ENCODE measurements at places on chromosomes 2 and 18.

DNA sequence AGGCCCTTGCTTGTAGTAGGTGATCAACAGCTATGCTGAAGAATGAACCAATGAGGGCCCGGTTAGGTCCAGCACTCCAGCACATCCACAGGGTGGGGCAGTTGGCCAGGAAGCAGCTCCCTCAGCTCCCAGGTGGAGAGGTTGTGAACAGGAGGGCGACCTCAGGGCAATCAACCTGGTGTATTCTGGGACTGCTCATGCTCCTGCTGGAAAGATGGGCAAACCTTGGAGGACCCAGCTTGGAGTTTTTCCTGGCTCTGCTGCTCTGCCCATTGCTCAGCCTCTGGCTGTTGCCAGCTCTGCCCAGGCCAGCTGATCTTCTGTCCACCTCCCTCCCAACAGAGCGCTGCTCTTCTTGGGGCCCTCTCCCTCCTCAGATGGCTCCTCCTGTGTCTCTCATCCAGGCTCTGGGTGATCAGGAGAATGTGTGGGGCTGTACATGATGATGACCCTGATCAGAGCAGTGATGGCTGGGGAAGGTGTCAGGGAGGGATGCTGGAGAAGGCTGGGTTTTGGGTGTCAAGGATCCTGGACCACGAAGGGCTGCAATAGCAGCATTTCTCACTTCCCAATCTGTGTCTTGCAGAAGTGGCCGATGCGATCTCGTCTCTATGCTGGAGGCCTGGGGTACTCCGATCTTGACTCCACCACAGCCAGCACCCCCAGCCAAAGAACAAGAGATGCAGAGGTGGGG is 3.4 kb downstream of the TCF23 start:
- no peak for DNase-seq

DNA sequence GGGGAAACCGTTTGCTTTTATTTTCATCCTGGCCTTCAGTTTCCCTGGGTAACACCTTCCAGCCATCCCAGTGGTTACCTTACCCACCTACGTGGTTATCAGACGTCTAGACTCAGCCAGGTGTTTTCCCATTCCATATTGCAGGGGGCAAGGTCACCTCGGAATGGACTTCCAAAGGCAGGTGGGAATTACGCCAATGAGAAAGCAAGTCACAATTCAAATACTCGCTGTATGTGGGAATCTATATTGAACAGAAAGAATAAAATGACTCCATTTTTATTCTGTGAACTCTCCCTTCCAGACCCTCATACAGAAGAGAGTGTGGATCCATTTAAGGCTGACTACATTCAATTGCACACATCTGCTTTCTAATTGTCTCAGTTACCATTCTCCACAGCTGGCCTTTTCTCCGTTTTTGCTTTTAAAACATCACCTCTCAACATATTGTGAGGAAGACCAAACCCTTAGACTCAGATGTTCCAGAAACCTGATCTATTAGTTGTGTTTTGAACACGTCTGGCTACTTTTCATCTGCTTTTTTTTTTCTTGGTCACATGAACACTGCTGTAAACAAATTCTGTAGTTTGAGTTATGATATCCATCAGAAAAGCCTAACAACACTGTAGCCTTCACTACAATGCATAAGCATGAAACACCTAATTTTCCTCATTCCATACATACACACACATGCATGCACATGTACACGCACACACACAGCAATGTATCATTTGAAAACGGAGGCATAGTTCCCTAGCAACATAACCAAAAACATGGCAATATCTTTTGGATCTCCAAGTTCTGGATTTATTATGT is 59.8 kb downstream of the BCL2 start:
- no peak for DNase-seq

- no peak for DNase-seq
Measured at GRCh38 chr18:12606592-12607315, 51.2 kb downstream of the SPIRE1 start.

- DNase-seq, result no peak
Measured at GRCh38 chr2:218871345-218872302, 9.0 kb upstream of the WNT10A start.

DNA sequence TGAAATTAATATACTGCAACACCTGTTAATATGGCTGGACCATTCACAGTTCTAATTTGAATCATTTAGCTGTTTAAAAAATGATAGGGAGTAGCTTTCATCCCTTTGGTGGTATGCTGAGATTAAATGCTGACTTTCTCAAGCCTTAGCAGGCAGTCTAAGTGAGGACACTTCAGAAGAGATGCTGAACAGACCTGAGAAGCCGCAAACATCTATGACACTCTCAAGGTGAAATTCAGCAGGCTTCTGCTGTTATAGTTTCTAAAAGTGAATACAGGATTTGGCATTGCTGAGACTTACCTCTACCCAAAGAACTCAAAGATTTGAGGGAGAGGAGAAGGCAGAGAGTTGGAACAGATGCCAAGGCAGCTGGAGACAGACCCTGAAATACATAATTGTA is 431.2 kb upstream of the FAM98A start:
- DNase-seq, result no peak

- no peak for DNase-seq
Measured at GRCh38 chr2:168194784-168195522, 52.4 kb downstream of the STK39 start.

DNA sequence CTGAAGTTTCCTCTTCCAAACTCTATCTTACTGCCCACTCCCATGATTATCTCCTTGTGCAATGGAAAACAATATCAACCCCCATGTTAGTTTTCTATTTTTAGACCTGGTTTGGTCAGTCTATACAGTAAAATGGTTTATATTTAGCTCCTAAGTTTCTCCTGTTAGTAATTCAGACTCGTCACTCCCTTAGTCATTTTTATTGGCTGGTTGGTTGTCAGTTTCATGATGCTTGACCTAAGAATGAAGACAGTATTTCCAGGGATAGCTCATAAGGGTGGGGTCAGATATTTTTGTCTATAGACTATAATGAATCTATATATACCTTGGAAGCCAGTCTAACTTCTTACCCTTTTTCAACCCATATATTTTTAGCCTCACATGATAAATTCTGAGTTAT is 61.4 kb upstream of the NEUROD1 start:
- DNase-seq, result no peak

- DNase-seq, result no peak
Measured at GRCh38 chr2:148582679-148583511, 61.7 kb upstream of the EPC2 start.

GRCh38 chr18:30920351-30920750 is 122.2 kb downstream of the DSC3 start:
- no peak for DNase-seq

DNA sequence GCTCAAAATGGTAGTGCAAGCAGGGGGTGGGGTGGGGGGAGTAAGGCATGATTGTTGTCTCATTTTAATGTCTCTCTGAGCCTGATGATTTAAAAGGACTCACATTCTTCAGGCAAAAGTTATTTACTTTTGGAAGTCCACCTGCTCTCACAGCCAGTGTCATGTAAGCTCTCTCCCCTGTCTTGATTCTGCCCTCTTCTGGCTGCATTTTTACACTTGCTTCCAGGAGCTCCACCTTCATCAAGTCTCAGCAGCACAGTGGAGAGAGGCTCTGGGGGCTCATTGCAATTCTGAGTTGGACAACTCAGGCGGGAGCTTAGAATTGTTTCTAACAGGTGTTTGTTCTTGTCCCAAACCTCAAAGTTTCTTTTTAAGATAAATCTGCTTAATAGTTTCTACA is 39.2 kb downstream of the GNAL start:
- no peak for DNase-seq

- DNase-seq, result no peak
Measured at GRCh38 chr2:190978389-190979053, 35.5 kb downstream of the STAT1 start.

- no peak for DNase-seq
Measured at GRCh38 chr18:830315-830901, 18.4 kb upstream of the YES1 start.

- no peak for DNase-seq
Measured at GRCh38 chr18:41548521-41549260, 406.3 kb upstream of the PIK3C3 start.

- no peak for DNase-seq
Measured at GRCh38 chr2:169232551-169233154, 129.7 kb downstream of the LRP2 start.

DNA sequence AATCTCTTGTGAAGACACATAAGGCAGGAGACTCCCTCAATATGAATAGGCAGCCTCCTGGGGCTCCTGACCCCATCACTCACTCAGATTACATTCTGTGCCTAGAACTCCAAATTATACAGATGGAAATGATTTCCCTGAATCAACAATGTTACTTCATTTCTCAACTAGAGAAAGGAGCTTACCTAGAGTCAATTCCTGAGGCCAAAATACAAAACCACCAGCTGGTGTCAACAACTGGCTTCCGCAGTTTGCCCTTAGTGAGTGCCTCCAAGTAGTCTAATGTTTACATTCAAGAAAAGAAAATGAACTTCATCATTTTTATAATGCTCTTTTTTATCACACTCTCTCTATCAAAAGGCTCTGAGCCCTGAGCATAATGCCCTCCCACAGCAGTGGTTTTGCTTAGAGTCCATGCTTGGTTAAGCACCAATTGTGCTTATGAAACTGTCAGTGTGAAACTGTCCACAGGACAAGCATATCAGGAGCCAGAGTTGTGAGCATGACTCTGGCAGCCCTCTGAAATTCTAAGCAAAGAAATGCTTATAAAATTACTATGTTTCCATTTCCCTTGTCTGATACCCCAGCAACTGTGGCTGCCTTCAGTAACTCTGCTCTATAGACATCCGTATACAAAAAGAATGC is 305.7 kb upstream of the PKDCC start:
- DNase-seq, result no peak

Measured in stimulated activated CD4-positive, alpha-beta T cell treated with anti-CD3 and anti-CD28 coated beads, Interleukin-15, amount 100 ng/mL, for 1 hour (primary cell).